ENCODE measurements at places on chromosomes 7 and 10.

DNA sequence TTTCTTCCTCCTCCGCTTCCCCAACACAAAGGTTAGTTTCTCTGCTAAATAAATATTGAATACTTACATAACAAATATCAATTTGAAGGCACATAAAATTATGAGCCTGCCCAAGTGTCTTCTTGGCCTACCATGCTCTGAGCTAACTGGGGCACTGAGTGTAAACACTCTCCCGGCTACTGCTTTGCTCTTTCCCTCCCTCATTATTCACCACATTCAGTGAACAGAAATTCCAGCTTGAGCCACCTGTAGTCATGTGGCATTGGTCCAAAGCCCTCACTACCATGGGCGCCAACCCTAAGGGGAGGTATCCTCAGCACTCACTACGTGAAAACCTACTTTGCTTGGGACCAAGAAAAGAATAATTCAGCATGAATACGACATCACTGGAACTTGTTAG is 409.0 kb downstream of the KCNMA1 start:
- DNase-seq: no peak
- H3K4me3 ChIP-seq: no peak overlapping the region
- no peak overlapping the region for H3K27ac ChIP-seq
- H3K4me1 ChIP-seq: no peaks in the 10 kb centered on the region
- H3K27me3 ChIP-seq: no peaks in the 10 kb centered on the region

DNA sequence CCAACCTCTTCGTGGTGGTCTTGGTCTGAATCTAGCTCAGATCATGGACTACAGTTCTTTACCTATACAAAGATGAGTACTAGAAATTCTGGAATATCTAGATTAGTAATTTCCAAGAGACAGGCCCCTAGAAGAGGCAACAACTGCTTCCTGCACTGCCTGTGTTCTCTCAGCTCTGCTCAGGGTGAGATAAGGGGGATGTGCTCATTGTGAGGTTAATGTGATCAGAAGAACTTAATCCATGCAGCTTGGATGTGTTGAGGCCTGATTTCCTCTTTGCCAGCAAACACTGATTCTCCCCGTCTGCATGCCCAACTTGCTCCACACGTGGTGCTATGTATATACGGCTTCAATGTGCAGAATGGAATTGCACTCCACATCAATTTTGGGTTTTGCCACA is 268.0 kb downstream of the PHTF2 start:
- H3K4me1 ChIP-seq: no peaks in the 10 kb centered on the region
- no peak for DNase-seq
- H3K4me3 ChIP-seq: no peak overlapping the region
- H3K36me3 ChIP-seq: no peaks in the 10 kb centered on the region
- H3K27me3 ChIP-seq: no peaks in the 10 kb centered on the region

GRCh38 chr7:73988197-73988596 is 39.8 kb upstream of the ELN start:
- H3K27ac ChIP-seq: no peak overlapping the region
- DNase-seq: no peak
- no peaks in the 10 kb centered on the region for H3K27me3 ChIP-seq

- DNase-seq: no peak
- H3K36me3 ChIP-seq: no peaks in the 10 kb centered on the region
- H3K27me3 ChIP-seq: no peaks in the 10 kb centered on the region
- H3K4me3 ChIP-seq: no peak within 1 kb of the TSS
These were observed at the start of gene BLNK for GRCh38 chr10:96271016-96271815. BLNK (minus strand) TSS chr10:96271569; CDS start chr10:96271398, 171 bp downstream.

DNA sequence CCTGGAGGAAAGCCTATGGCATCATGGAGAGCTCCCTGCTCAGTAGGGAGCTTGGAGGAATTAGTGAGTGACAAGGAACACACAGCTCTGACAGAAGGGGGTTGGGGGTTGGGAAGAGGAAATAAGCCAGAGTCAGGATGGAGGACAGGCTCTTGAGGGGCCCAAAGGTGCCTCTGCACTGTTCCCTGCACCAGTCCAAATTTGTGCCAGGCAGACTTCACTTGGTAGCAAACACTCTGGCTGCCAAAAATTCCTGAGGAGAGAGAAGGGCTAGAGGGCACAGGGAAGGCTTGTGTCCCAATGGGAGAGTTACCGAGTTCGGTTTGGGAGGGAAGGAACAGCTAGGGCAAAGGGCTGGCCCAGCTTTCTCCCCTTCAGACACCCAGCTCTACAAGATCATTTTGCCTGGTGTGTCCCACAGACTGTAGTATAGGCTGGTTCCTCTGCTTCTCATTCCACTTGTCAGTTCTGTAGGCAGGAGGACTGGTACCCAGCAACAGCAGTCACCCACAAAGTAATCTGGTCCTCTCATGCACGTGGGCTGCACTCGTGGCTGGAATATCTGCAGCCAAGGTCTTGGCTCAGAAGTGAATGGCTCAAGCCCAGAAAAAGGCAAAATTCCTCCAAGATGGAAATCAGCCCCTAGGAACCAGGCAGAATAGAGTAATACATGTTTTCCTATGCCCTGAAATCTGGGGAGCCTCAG is 8.0 kb upstream of the KCNIP2 start:
- peaks cover 4% of the 10 kb centered on the region for H3K36me3 ChIP-seq
- H3K4me3 ChIP-seq: no peak overlapping the region
- no peaks in the 10 kb centered on the region for H3K4me1 ChIP-seq
- DNase-seq: no peak

DNA sequence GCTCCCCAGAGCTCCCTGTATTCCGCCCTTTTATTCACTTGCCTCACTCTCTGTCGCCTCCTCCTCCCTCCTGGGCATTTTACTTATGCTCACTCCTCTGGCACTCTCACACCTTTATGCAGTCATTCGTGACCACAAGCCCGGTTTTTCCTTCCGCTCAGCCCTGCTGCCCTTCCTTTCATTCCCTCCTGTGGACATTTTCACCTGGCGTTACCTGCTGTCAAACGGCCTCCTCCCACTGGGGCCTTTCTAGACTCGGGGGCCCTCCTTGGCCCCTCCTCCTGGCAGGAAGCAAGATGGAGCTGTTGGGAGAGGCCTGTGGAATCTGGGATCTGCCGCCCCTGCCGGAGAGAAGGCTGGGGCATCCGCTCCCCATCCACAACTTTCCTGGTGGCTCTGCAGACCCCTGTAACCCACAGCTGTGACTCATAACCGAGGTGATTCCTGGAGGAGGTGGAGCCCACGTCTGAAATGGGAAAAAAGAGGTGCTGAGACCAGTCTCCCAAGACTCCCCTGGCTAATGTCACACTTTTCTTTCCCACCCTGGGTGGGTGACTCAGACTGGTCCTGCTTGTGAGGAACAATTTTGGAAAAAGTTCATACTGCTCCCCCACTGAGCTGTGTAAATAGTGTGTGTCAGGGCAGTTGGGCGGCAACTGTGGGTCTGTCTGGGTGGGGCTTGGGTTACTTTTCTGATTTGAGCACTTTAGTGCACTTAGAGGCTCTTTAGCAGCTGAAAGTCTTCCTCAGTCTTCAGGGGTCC is 1.2 kb downstream of the VCL start:
- peak overlapping the region; percentile 95 for H3K4me3 ChIP-seq
- no peaks in the 10 kb centered on the region for H3K27me3 ChIP-seq
- H3K36me3 ChIP-seq: peaks cover 43% of the 10 kb centered on the region

DNA sequence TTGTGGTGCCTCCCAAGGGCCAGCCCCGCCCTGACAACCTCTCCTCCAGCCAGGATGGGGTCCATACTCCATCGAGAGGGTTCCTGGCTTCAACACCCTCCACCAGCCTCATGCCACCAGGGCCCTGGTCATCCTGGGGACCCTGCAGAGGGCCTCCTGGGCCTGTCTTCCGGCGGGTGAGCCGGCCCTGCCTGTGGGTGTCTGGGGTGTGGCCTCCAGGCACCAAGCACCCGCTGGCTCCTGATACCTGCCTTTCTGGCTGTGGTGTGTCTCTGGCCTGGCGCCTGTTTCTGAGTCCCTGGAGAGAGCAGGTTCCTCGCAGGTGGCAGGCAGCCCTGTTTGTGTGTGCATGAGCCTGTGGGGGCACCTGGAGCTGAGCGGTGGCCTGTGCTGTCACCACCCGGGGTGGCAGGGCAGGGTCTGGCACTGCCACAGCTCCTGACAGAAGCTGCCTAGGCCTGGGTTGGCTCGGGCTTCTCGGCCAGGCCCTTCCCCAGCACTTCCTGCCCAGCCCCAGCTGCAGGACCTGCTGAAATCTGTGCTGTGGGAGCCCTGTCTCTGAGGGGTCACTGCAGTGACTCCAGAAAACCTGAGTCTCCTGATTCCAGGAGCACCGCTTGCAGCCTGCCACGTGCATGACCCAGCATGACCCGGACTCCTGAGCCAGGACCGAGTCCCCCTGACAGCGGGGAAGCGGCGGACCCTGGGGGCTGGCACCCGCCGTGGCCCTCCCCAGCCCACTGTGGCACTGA is 18.4 kb downstream of the ADAM8 start:
- H3K27me3 ChIP-seq: no peaks in the 10 kb centered on the region
- no peak for DNase-seq
- H3K4me3 ChIP-seq: no peak overlapping the region
- no peaks in the 10 kb centered on the region for H3K4me1 ChIP-seq

GRCh38 chr10:23345861-23346260 is 1.3 kb upstream of the C10orf67 start:
- H3K36me3 ChIP-seq: no peaks in the 10 kb centered on the region
- no peak for DNase-seq
- peaks cover 4% of the 10 kb centered on the region for H3K27me3 ChIP-seq
